ENCODE measurements at places on chromosomes 16 and 17.
A peak's percentile ranks its signal among the peaks of the same experiment; 100 is the strongest.

DNA sequence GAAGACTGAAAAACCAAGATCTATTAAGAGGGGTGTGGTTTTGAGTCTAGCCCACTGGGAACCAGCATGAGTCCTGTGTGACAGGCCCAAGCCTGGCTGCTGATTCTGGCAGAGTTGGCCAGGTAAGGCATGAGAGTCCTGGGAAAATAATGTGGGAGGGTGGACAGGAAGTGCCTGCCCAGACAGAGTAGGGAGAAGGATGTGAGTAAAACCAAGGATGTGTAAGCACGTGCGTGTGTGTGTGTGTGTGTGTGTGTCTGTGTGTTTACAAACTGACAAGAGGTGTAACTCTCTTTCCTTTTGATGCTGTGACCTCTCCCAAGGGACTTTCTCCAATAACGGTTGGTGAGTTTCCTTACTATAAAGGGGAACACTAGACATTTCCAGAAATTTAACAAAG is 15.6 kb upstream of the TEX2 start:
- peak; percentile 53 for DNase-seq

GRCh38 chr17:67401598-67402504 is 24.8 kb downstream of the PITPNC1 start:
- no peak for DNase-seq

- peak; percentile 38 for DNase-seq
Observed at GRCh38 chr17:76524598-76525512, 12.7 kb downstream of the CYGB start.

- DNase-seq = no peak
Observed at GRCh38 chr16:48334325-48334724, 50.9 kb downstream of the SIAH1 start.

- DNase-seq = no peak
Observed at GRCh38 chr16:318628-319027, 33.9 kb downstream of the AXIN1 start.

- peak; percentile 49 for DNase-seq
Observed at GRCh38 chr17:74768069-74768762, 7.9 kb downstream of the NAT9 start.

DNA sequence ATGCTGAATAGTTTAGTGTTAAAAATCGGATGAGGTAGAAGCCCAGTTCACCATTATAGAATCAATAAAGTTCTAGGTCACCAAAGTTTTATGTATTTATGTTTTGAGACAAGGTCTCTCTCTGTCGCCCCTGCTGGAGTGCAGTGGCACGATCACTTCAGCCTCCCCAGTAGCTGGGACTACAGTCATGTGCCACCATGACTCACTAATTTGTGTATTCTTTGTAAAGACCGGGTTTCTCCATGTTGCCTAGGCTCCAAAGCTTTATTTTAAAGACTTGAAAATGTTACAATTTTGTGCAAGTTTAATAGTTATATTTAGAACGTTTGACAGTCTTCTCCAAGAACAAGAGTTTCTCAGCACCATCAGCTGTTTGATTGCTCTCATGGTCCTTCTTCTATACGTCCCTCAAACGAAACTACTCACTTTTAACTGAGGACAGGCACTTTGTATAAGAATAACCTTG is 32.1 kb downstream of the NDE1 start:
- DNase-seq = peak; percentile 71

DNA sequence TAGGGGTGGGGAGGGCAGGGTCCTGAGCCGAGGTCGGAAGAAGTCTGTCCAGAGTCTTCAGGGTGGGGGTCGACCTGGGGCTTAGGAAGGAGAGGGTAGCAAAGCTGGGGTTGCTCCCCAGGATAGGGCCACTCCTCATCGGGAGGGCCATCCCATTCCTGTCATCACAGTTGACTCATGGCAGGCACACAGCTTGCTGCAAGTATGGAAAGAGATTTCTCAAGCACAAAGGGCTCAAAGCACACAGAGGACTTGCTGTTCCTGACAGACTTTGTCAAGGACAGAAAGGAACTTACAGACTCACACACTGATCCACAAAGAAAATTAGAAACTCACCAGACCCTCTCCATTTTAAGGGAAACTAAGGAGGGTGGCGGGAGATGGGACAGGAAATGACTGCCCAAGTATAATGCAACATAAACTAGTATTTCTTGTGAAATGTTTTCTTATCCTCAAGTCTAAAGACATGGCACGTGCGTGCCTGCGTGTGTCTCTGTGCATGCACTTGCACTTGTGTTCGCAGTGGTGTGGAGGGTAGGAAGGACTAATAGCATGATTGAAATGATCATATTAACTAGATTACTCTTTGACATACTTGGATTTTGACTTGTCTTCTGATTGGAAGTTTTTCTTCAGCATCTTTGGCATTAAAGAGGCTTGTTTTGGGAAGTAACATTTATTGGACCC is 2.4 kb downstream of the AOC2 start:
- DNase-seq = peak; percentile 22
